ENCODE measurements at places on chromosomes 1 and 21.

- no peak for DNase-seq
These were observed 600.5 kb downstream of the USP25 start for GRCh38 chr21:16330082-16330907.

DNA sequence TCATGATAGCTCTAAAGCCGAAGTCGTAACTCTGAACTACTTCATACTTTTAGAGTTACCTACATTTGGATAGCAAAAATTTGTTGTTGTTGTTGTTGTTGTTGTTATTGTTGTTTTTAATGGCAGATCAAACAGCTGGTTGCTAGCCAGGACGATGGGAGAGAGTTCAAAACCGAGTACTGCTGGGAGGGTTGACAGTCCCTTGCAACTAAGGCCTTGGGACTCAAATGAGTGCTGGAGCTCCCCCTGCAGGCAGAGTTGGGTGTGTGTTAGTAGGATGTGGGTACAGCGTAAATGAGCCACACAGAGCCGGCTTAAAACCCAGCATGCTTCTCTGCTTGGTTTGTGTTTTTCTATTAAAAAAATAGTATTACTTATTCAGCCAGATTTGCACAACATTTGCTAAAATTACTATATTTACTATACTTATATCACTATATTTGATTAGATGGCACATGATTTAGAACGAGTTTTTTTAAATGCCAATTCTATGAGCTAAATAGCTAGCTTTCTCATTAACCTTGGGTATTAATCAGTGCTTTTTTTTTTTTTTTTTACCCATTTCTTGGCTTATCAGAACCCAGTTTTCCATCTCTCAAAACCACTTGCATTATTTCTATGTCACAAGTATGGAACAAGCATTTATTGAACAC, 129.2 kb upstream of the SYT6 start:
- peak; percentile 32 for DNase-seq

DNA sequence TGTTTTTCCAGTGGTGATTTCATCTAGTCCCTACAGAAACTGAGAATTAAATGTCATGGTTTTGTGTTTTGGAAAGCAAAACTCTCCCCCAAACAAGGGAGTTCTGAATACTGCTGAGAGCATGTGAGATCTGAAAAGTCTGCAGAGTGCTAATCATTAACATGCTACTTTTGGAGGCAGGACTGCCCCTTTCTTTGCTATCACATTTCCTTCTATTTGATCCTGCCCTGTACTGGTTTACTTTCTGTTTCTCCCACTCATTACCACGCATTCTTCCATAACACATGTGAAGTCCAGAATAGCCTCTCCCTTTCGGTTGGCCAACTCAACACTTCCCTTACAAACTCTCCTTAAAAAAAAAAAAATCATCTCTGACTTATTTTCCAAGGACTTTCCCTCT, 63.6 kb downstream of the GADD45A start:
- no peak for DNase-seq

GRCh38 chr1:180765151-180765550, 133.3 kb downstream of the XPR1 start:
- DNase-seq: no peak

- no peak for DNase-seq
These were observed 79.7 kb upstream of the CHODL start for GRCh38 chr21:18164933-18165332.

GRCh38 chr1:231724876-231725647, 98.5 kb downstream of the DISC1 start:
- no peak for DNase-seq

GRCh38 chr1:78289603-78290002, 201.2 kb upstream of the PTGFR start:
- no peak for DNase-seq

GRCh38 chr1:102901996-102902395, 206.3 kb downstream of the COL11A1 start:
- no peak for DNase-seq

DNA sequence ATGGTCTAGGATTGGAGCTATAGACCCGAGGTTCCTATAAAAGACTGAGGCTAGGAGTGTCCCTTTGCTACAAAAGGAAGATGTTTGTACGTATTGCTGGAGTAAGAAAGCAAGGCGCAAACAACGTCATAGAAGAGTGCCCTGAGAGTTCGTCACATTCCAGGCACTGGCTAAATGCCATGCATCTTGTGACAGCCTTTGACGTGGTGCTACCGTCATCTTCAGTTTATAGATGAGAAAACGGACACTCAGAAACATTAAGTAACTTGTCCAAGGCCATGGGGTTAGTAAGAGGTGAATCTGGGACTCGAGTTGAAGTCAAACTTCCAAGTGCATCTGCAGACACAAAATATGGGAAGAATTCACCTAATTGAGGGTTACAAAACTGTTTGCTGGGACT, 104.2 kb upstream of the SLC45A1 start:
- no peak for DNase-seq

Data from amygdala (tissue), 56 donors.